NCI-H2171 treated with DMSO at 0.1 percent for 48 hours (cell line): ENCODE measurements at places on chromosomes 5 and 9.
A peak's percentile ranks its signal among the peaks of the same experiment; 100 is the strongest.

- DNase-seq = no peak
These were observed 56.7 kb upstream of the FST start for GRCh38 chr5:53423724-53424123.

DNA sequence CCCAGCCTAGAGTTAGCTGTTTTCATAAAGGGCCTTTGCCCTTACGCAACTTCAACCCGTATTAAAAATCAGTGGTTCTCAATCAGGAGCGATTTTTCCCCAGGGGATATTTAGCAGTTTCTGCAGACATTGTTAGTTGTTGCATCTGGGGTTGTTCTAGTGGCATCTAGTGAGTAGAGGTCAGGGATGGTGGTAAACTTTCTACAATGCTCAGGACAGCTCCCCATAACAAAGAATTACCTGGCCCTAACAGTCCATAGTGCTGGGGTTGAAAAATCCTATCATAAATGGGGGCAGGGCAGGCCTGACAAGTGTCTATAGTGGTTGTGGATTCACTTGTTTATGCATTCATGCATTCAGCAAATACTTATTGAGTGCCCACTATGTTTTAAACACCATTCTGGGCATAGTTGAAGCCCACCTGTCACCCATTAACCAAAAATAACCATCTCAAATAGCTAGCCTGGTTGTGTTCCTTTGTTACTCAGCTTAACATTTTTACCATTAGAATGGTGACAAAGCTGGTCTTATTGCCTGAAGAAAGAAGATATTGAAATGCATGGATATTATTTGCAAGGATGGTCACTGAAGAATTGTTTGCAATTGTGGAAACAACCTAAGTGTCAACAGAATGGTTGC lies 15.9 kb upstream of the FGF1 start:
- DNase-seq = no peak

- DNase-seq = no peak
These were observed 37.1 kb downstream of the CDH18 start for GRCh38 chr5:19950897-19951296.

- DNase-seq = no peak
These were observed 110.1 kb downstream of the MVB12B start for GRCh38 chr9:126436545-126437267.

DNA sequence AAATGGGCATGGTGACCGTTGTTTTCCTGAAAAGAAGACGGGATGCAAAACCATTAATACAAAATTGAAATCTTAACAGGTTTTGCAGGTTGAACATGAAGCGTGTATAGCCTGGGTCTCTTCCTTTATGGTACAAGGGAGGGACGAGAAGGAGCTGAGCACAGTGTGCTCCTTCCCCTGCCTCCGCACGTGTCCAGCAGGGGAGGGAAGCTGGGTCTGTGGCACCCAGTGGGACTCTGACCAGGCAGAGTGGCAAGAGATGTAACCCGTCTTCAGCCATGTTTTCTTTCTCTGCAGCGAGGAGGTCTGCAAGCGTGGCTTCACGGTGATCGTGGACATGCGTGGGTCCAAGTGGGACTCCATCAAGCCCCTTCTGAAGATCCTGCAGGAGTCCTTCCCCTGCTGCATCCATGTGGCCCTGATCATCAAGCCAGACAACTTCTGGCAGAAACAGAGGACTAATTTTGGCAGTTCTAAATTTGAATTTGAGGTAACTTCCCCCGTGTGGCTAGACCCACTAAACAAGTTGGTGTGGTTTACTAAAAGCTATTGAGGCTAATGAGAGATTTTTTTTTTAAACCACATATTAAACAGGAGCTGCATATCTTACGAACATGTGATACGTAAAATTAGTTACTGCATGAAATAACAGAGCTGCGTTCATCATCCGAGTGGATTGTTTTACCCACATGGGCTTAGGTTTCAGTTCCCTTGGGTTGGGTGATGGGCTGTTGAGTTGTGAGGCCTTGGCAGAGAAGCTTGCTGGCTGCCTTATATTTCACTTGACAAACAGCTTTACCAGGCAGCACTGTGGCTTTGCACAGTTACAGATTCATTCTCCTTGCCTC lies 143.7 kb downstream of the TRIO start:
- DNase-seq = peak; percentile 89

GRCh38 chr5:10675177-10675700 lies 85.8 kb downstream of the DAP start:
- DNase-seq = no peak

GRCh38 chr9:123861086-123861755 lies 68.7 kb downstream of the DENND1A start:
- DNase-seq = no peak

DNA sequence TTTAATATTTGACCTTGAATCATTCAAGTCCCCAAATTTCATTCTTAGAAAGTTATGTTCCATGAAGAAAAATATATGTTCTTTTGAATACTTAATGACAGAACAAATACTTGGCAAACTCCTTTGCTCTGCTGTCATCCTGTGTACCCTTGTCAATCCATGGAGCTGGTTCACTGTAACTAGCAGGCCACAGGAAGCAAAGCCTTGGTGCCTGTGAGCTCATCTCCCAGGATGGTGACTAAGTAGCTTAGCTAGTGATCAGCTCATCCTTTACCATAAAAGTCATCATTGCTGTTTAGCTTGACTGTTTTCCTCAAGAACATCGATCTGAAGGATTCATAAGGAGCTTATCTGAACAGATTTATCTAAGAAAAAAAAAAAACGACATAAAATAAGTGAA lies 65.4 kb downstream of the WDR41 start:
- DNase-seq = no peak

- DNase-seq = no peak
These were observed 16.1 kb downstream of the TXN start for GRCh38 chr9:110240198-110240597.

GRCh38 chr5:96336351-96336985 lies 96.6 kb downstream of the PCSK1 start:
- peak; percentile 50 for DNase-seq

DNA sequence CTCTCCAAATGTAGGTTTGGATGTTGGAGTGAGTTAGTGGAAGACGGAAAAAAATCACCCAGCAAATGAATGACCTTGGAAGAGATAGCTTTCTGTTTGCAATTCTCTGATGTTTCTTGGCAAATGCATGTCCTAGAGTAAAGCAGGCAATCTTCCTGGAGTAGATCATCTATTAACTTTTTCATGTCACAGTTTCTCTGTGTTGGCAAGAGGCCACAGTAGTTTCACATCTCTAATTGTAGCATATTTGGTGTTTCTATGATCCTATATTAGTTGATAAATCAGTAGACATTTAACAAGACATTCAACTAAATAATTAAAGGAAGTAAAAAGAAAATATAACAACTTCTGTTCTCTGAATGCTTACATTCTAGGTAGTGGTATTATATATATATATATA lies 138.2 kb upstream of the MINAR2 start:
- DNase-seq = no peak

- no peak for DNase-seq
These were observed 155.9 kb upstream of the ATP10B start for GRCh38 chr5:161007879-161008278.

- no peak for DNase-seq
These were observed 18.1 kb upstream of the PDCL start for GRCh38 chr9:122846371-122846940.

DNA sequence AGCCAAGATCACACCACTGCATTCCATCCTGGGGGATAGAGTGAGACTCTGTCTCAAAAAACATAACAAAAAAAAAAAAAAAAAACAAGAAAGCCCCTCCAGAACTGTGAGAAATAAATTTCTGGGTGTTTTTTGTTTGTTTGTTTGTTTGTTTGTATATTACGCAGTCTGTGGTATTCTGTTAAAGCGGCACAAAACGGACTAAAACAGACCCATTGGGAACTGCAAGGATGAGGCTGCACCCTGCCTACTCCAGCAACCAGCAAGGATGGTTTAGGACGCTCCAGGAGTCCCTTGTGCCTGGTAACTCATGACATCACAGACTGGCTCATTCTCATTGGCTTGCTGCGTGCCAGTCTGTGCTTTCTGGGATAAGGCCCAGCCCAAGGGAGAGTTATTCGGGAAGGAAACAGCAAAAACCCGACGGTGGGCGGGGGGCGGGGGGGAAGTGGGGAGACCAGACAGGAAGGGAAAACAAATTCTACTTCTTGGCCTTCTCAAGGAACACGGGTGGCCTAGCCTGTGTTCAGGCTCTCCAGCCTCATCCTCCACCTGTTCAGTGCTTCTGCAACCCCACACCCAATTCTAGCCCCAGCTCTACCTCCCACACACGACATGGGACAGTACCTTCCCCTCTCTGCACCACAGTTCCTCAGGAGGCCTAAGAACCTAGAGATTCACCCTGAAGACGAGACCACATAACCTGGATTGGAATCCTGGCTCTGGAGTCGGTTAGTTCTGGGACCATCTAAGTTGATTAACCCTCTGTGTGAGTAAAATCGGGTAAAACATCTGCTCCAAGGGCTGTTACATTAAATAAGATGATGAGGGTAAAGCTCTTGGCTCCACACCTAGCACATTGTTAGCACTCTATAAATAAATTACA lies 2.8 kb downstream of the CD74 start:
- DNase-seq = peak; percentile 62

DNA sequence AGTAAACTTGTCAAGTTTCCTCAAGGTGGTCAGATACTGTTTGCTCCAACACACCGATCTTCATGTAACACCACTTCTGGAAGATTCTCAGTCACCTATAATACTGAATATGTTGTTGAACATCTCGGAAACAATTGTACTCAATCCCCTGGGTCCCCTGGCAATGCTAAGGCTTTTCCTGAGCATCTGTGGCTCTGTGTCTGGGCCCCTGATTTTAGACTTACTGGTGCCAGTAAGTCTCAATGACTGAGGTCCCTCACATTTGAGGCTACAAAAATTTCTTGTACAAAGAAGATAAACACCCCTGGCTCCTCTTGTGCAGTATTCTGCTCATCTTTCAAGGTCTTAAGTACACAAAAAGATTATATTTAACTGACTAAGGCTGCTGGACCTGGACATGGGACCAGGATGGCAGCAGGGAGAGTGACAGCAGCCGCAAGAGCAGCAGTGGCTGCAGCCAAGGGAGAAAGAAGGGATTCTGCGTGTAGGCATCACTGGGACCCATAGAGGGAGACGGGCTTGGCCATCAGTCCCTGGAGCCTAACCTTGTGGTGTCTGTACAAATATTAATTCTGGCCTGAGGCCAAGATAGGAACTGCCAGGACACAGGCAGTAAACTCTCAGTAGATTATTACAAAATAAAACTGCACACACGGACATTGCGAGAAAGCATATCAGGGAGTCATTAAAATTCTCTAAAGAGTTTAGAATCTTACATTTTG lies 49.0 kb upstream of the TNPO1 start:
- peak; percentile 11 for DNase-seq

DNA sequence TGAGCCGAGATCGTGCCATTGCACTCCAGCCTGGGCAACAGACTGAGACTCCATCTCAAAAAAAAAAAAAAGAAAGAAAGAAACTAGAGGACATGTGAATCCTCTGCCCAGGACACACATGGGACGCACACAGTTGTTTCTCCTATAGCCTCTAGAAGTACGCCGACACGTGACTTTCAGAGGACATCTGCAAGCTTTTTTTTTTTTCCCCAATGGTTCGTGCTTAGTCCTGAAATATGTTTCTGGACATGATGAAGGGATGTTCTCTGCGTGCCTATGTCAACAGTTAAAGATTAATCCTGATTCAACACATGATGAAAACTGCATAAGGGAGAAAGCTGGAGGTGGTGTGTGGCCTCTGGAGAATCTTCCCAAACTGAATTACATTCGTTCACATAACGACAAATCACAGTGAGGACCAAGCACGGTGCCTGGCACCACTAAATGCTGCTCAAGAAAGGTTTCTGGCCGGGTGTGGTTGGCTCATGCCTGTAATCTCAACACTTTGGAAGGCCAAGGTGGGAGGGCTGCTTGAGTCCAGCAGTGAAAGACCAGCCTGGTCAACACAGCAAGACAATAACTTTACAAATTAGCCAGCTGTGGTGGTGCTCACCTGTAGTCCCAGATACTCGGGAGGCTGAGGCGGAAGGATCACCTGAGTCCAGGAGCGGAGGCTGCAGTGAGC lies 9.8 kb downstream of the COL23A1 start:
- no peak for DNase-seq

DNA sequence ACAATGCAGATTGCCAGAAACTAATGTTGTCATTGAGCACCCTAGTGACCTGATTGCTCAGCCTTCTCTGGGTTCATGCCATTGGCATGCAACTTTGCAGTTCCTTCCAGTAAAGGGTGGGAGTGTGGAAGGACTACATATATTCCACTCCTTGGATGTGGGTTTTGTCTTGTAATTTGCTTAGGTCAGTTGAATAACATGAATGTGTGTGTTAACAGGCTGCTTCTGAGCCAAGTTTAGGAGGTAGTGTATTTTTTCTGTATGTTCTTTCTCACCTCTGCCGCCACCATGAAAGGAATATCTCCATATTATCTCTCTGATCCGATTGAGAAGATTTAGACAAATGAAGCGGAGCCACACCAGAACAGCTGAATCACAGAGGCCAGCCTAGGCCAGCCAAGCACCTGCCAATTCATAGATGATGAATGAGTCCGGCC lies 1929.6 kb upstream of the CDH6 start:
- DNase-seq = no peak

DNA sequence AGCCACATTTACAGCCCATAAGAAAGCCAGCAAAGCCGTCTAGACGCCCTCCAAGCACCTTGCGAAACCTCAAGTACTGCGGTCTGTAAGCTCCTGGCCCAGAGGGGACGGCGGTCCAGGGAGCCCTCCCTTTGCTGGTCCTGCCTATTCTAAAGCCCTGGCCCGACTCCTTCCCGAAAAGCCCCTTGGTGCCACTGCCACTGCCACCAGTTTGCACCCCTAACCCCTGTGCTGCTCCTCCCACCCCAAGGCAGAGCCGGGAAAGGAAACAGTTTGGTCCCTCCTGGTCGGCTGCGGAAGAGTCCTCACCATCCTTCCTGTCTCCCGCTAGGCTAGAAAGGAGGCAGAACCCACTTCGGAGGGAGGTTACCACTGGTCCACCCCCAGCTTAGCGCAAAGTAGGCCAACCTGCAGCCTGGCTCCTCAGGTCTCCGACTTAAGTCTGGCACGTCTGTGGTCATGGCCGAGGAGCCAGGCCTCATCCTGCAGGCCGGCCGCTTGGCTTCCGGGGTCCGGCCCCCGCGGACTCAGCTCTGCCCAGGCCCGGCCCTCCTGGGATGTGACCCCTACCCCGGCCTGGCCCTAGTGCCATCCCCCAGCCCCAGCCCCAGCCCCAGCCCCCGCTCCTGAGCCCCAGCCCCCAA lies 916 bp downstream of the TOR1A start:
- no peak for DNase-seq

- peak; percentile 41 for DNase-seq
These were observed 22.8 kb downstream of the MRPL36 start for GRCh38 chr5:1776831-1777230.

GRCh38 chr9:125391704-125392103 lies 130.1 kb downstream of the GAPVD1 start:
- DNase-seq = no peak

DNA sequence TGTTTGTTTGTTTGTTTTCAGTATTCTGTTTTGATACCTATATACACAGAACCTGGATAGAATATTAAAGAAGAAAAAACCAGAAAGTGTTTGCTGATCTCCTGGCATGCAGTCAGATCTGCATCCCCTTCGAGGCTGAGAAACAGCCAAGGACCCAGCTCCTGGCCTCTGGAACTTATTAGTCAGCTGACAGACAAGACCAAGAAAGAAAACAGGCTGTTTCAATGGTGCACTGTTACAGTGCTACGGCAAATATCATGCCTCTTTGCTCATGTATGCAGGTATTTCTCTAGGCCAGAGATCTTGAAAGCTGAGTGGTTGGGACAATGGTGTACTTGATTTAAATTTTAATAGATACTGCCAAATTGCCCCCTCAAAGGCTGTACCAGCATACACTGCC lies 95.0 kb downstream of the C5orf15 start:
- no peak for DNase-seq
